Cortex of kidney (tissue), 1 donor: ENCODE measurements at places on chromosomes 16 and 17.

GRCh38 chr17:72359811-72360210, 239.0 kb downstream of the SOX9 start:
- DNase-seq = no peak

DNA sequence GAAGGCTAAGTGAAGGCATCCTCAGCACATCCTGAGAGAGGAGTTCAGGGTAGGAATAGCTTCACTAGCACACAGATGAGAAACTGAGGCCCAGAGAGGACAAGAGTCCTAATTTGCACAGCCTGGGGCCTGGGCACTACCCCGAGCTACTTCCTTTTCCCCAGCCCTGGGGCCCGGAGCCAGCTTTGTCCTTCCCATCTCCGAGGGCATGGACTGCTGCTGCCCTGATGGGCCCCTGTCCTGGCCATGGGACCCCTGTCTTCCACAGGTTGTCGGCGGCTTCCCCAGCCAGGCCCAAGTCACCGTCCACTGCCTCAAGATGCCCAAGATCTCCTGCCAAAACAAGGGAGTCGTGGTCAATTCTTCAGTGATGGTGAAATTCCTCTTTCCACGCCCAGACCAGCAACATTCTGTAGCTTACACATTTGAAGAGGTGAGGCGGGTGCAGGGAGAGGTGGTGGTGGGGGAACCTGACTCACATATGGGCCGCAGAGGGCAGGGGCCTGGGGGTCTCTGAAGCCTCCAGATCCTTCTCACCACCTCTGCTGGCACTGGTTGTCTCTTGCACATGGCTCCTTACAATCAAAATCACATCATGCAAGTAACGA, 11.4 kb upstream of the NLRC5 start:
- no peak for DNase-seq

- DNase-seq = no peak
These were observed 9.7 kb upstream of the TNS4 start for GRCh38 chr17:40511136-40511535.

- no peak for DNase-seq
These were observed 48.9 kb upstream of the NKD1 start for GRCh38 chr16:50499254-50499653.
